HT-29 (cell line): ENCODE measurements at places on chromosomes 7 and 10.

GRCh38 chr10:59633063-59633462 lies 76.6 kb downstream of the SLC16A9 start:
- DNase-seq, result no peak

- DNase-seq, result no peak
These were observed 36.9 kb downstream of the ZNRF2 start for GRCh38 chr7:30321089-30321881.

DNA sequence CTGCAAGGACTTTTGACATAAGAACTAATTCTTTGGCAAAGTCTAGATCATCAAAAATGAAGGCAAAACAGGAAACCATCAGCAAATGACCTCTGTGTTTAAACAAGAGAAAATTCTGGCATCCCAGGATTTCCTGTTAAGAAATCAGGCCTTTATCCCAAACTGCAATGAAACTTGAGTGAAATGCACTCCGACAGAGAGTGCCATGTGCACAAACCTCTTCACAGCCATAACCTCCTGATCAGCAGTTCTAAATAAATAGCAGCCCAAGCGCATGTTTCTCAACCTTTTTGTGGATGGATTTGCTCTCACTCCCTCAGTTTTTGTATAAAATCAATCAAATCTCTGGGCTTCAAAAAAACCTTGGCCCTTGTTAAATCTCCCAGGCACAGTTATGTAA lies 107.7 kb upstream of the EEPD1 start:
- DNase-seq, result no peak

DNA sequence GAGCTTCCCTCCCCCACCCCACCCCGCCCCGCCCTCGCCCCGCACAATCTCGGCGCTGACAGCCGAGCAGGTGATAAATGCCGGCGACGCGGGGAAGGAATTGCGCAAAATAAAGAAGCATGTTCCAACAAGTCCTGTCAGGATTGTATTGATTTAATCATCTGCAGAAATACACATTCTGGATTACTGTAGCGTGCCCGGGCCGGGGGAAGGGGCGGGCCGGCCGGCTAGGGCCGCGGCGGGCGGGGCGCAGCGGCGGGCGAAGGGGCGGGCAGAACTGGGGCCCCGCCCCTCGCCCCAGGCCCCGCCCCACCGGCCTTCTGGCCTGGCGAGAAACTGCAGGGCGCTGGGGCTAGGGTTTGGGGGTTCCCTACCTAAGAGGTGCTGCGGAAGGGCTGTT lies 88.9 kb upstream of the PAX2 start:
- DNase-seq, result no peak

DNA sequence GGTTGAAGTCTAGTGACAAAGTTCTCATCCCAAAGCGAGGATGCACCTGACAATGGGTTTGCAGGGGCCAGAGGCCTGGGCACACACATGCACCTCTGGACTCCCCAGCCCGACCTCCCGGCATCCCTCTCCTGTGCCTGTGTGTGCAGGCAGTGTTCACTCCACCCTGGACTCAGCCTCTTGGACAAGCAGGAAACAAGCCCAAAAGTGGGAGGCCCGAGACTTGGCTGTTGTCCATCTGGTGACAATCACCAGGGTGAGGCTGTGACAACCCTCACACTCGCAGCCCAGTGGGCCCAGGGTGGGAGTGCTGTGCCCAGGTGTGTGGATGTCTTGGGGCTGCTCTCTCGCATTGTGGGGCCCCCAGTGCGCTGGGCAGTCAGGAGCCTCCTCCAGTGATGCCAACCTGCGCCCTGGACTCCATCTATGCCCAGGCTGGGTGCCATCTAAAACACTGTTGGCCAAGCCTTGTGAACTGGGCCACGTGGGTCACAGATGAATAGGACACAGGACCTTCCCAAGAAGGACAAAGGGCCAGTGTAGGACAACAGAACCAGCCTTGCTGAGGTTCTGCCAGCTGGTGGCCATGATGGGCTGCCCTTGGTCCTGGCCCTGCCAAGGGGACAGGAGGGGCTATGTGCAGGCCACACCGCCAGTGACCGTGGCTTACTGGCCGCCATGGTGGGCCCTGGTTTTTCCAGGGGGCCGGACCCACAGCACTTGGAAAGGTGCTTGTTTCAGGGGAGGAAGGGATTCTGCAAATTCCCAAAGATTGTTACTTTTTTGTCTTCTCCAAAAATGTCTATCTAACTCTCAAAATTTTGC lies 144.3 kb downstream of the TCERG1L start:
- no peak for DNase-seq

GRCh38 chr10:3691482-3691881 lies 93.5 kb downstream of the KLF6 start:
- DNase-seq, result no peak

DNA sequence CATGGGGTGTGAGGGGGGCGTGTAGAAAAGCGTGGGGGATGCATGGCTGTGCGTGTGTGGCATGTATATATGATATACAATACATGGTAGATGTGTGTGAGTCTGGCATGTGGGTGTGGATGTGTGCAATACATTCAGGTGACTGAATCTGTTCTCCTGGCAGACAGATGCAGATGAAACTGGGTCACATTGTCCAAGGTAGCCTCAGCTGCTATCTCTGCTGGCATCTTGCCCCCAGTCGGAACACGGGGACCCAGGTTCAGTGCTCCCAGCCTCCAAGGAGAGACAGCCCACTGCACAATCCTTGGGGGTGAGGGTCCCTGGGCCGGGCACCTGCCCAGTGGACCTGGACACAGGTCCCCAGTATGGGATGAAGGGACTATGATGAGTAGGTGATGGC lies 12.4 kb upstream of the SRRM3 start:
- no peak for DNase-seq

- DNase-seq, result no peak
These were observed 349.3 kb upstream of the KIAA1217 start for GRCh38 chr10:23859598-23859997.

GRCh38 chr7:32204361-32205018 lies 134.3 kb upstream of the PDE1C start:
- DNase-seq, result peak; percentile 79

DNA sequence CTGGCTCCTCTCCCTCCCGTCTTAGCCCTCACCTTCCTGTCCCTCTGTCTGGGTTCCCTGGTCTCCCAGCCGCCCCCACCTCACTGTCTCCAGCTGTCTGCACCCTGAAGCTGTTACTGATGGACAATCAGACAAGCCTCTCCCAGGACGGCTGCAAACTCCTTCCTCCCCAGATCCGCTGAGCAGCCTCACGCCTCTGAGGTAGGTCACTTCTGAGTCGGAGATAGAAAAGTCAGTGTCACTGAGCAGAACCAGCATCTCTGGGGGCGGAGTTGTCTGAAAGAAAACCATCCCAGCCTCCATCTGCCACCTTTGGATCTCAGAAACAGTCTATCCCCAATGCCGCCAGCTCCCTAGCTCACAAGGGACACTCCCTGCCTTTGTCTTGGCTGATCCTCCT lies 27.4 kb downstream of the FAM241B start:
- DNase-seq, result no peak

- no peak for DNase-seq
These were observed 60.7 kb downstream of the CCDC3 start for GRCh38 chr10:12940791-12941190.

DNA sequence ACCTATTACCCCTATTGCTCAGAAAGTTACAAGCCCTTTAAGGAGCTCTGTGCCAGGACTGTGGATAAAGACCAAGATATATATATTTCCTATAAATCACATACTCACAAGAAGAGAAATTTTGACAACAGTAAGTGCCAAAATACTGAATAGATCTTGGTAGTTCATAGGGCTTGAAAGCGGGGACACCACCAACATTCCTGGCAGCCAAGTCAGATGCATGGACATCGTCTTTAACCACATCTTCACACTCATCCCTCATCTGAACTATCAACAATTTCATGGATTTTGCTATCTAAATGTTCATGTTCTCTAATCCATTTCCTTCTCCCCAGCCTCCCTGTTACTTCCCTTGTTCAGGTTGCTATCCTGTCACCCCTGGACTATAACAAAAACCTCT lies 67.5 kb upstream of the LRRC17 start:
- no peak for DNase-seq

- DNase-seq, result peak; percentile 40
These were observed 8.3 kb upstream of the ASZ1 start for GRCh38 chr7:117435475-117436043.

- no peak for DNase-seq
These were observed 29.8 kb downstream of the RSU1 start for GRCh38 chr10:16787361-16787791.

GRCh38 chr7:47741984-47742383 lies 160.1 kb upstream of the TNS3 start:
- no peak for DNase-seq

- DNase-seq, result no peak
These were observed 23.6 kb downstream of the RBM20 start for GRCh38 chr10:110667620-110668343.

DNA sequence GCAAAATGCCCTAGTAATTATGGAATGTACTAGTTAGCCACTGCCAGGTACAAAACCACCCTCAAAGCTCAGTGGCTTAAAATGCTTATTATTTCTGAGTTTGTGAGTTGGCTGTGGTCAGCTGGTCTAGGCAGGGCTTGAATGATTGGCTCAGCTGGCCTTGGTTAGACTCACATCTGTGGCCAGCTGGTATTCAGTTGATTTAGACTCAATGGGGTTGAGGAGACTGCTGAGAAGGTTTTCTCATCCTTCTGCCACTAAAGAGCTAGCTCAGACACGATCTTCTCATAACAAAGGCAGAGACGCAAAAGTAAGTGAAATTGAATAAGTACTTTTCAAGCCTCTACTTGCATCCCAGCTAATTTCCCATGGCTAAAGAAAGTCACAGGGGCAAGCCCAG lies 57.1 kb upstream of the CYP2C18 start:
- DNase-seq, result no peak

DNA sequence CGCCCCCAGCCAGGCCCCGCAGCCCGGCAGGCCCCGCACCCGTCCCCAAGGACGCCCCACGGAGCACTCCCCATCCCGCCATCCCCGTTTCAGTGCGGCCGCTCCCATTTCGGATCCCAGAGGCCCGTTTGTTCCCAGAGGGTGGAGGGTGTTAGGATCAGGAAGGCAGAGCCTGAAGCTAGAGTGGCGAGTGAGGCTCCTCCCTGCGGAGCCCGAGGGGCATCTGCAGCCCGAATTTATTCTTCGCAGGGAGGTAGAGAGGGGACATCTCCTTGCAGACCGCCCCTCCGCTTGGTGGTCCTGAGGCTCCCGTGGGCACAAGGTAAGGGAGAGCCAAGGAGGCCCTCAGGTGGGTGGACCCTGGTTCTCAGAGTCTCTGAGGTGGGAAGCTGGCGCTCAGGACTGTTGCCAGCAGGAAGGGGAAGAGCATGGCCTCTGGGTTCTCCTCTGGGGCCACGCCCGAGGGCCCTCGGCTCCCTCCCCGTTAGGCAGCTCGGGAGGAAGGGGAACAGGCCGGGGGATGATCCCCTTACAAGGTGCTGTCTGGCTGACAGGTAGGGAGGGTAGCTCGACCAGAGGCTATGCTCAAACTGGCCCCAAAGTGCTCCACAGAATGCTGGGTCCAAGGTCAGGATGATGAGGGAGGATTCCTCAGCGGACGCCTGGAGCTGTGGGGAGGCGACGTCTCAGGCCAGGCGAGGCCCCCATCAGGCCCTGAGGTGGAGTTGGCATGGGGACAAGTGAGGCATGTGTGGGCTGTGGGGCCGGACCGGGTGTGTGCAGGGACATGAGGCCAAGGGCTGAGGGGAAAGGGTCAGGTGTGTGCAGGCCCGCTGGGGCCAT lies 17.4 kb downstream of the POLL start:
- no peak for DNase-seq

DNA sequence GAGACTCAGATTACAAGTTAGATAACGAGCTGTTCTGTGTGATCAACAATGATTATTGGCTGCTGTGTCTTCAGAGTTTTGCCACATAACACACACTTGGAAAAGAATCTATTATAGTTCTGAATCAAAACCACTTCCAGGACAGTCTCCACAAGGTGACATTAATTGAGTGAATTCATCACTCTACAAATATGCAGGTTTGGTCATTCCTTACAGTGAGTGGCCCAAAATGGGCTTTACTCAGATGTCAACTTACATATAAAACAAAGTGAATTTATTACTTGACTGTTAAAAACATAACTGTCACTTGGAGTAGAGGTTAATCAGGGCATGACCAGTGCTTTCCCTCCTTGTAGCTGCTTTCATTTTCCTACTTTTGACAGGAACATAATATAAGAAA lies 984.3 kb downstream of the REEP3 start:
- no peak for DNase-seq

GRCh38 chr10:128587689-128588088 lies 461.5 kb upstream of the MKI67 start:
- DNase-seq, result no peak

- DNase-seq, result no peak
These were observed 2.1 kb downstream of the FAM24B start for GRCh38 chr10:122877264-122877663.

DNA sequence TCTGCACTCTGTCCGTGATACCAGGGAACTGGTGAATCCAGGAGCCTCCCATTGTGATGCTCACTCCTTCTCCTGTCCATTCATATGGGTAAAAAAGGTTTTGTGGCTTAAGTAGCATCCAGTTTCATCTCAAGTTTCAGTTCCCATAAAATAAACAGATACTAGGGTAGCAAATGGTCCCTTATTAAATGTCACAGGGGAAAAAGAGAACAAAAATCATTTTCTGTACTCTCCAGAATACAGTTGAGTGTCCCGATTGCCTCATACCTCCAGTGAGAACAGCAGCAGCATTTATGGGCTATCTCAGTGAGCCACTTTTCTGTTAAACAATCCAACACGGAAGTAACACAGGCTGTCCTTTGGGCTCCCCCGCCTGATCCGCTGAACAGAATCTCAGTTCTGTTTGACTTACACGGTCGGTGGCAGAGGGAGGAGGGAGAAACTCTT lies 179.6 kb downstream of the CELF2 start:
- no peak for DNase-seq

GRCh38 chr10:78513330-78513729 lies 479.7 kb downstream of the RPS24 start:
- no peak for DNase-seq

DNA sequence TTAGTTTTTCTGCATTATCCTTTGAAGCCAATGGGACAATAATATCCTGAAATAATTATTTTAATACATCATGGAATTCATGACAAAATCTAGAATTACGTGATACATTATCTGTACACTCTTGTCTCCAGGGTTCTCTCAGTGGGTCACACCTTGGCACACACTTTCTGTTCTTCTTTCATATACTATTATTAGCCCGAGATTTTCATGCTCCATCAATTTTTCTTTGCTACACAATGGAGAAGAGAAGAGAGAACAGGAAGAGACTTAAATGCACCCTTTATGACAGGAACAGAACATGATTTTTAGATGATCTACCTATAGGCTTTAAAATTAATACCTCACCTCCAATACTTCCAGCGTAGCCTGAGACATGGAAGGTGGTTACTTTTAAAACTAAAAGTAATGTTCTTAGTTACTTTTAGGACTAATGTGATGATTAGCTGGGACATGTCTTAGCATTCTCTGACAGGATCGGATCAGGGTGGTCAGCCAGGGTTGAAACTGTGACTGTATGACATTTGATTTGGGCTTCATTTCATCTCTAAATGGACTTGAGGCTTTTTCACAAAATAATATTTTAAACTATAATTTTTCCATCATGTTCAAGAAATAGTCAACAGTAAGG lies 148.2 kb upstream of the WNT16 start:
- no peak for DNase-seq

DNA sequence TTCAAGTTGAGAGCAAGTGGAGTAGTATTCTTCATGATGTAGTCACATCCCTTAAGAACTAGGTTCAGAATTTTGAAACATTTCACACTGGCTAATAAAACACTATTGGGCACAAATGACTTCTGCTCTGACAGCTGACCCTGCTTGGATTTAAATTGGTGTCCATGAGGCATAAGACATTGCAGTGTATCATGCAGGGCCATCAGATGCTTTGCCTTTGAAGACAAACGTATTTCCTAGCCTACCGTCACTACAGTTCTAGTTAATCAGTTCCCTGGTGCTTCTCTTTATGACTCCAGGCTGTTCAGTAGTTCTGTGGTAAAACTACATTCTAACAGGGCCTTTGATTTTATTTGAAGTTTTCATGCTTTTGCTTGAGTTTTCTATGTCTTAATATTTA lies 168.5 kb upstream of the ZNF804B start:
- DNase-seq, result no peak
